Ascending aorta (tissue), 2 donors: ENCODE measurements at places on chromosomes 1 and 21.

DNA sequence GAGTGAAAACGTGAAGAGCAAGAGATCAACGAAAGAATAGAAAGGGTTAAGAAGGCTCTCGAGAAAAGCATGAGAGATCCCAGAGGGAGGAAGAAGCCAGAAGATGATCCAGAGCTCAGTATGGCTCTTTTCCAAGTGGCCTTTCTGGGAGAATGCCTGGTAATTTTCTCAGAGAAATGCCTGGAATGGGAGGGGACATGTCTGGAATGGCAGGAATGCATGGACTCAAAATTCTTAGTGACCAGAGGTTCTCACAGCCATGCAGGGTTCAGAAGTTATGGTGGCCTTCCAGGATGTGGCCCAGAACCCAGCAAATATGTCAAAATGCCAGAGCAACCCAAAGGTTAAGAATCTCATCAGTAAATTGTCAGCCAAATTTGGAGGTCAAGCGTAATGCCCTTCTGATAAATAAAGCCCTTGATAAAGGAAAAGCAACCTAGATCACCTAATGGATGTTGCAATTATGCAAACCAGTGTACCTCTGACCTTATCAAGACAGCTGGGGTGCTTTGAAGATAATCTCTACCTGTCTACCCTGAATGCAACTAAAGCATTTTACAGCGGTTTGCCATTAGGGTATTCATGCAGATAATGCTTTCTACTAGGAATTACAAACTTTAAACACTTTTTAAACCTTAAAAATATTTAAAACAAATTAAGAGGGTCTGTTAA lies 53.1 kb downstream of the NBPF6 start:
- DNase-seq = no peak
- H3K4me1 ChIP-seq = no peaks in the 10 kb centered on the region
- no peaks in the 10 kb centered on the region for H3K36me3 ChIP-seq
- no peaks in the 10 kb centered on the region for H3K27me3 ChIP-seq

DNA sequence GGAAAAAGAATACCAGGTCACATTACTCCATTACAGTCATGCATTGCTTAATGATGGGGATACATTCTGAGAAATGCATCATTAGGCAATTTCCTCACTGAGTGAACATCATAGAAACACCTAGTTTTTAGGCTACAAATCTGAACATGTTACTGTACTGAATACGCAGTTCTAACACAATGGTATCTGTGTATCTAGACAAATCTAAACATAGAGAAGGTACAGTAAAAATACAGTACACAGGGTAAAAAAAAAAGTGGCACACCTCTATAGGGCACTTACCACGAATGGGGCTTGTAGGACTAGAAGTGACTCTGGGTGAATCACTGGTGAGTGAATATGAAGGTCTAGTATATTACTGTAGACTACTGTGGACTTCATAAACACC lies 115.7 kb downstream of the AKT3 start:
- no peaks in the 10 kb centered on the region for H3K36me3 ChIP-seq
- no peaks in the 10 kb centered on the region for H3K27me3 ChIP-seq
- no peak overlapping the region for H3K4me3 ChIP-seq
- H3K4me1 ChIP-seq = peaks cover 9% of the 10 kb centered on the region
- DNase-seq = no peak

DNA sequence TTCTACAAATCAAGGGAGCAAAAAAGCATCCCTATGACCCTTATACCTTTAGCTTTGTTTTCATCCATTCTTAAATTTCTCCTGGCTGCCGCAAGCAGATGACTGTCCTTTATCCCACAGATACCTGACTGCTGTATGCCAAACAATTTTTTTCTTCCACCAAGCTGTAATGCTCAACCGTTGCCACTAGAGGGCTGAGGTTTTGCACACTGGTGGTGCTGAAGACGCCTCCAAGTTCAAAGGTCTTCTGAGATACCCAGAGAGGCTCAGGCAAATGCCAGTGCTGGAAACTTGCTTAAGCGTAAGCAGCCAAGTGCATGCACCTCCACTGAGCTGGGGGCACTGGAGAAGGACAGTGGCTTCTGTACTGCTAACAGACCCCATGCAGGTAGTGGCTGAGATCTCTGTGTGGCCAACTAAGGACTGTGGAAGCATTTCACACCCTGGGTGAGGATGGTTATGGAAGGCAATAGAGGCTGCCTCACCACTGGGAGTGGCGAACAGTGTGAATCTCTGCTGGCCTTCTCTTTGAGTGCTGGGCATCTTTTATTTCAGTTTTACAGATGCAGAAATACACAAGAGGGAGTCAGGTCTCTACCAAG lies 28.5 kb downstream of the CNIH3 start:
- no peaks in the 10 kb centered on the region for H3K36me3 ChIP-seq
- H3K27ac ChIP-seq = no peak overlapping the region
- no peak overlapping the region for H3K4me3 ChIP-seq

DNA sequence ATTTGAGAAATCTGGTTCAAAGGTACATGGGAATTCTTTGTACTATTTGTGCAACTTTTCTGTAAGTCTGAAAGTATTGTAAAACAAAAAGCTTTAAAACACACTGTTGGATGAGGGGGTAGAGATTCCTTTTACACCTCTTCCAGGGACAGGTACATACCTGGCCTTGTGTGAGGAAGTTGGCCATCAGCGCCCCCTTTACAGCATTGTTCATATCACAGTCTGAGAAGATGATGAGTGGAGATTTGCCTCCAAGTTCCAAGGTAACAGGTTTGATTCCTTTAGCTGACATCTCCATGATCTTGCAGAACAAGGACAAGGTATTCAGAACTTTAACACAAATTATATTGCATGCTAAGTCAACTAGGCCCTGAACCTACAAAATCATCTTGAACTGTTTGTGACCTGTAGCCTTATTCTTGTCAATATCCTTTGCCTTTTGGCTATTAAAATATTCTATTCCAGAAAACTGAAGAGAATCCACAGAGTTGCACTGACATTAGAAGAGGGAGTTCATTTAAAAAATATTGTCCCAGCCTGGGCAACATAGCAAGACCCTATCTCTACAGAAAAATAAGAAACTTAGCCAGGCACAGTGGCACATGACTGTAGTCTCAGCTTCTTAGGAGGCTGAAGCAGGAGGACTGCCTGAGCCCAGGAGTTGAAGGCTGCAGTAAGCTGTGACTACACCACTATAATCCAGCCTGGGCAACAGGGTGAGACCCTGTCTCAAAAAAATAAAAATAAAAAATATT lies 18.9 kb downstream of the ALDH9A1 start:
- DNase-seq = no peak
- no peaks in the 10 kb centered on the region for H3K4me1 ChIP-seq
- no peak overlapping the region for H3K4me3 ChIP-seq
- no peaks in the 10 kb centered on the region for H3K27me3 ChIP-seq

- no peak for DNase-seq
- no peaks in the 10 kb centered on the region for H3K4me1 ChIP-seq
- no peaks in the 10 kb centered on the region for H3K36me3 ChIP-seq
Observed at GRCh38 chr1:210217482-210217881, 15.1 kb upstream of the SERTAD4 start.

- no peaks in the 10 kb centered on the region for H3K36me3 ChIP-seq
- no peaks in the 10 kb centered on the region for H3K27me3 ChIP-seq
- peaks cover 10% of the 10 kb centered on the region for H3K4me1 ChIP-seq
- no peak overlapping the region for H3K4me3 ChIP-seq
Observed at GRCh38 chr1:186535388-186536133, 74.6 kb upstream of the PDC start.

DNA sequence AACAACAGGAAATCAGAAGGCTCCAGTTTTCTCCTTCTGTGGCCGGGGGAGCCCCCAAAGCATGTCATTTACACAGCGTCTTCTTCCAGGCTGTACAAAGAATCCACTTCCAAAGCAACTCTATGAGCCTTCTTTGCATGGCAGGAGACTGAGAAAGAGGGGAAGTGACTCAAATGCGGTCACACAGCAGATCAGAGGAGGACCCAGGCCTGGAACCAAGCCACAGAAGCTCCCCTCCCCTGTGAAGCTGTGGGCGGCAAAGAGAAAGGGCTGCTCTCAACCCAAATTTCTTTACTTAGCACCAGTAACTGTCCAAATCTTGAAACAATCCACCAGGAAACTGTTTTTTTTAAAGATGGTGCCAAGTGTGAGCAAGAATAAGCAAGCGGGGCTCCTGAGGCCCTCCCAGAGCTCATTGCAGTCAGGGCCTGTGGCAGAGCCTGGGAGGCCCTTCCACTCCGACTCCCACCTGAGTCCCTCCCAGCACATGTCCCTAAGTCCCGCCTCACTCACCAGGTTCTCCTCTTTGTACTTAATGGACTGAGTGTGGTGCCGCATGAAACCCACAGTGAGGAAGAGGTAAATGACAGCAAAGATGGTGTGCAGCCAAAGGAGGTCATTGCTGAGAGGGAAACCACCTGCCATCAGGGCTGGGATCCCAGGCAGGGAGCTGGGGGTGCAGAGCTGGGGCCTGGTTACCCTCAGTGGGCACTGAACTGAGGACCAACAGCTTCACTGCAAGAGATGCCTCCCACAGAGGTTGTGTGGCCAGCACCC lies 15.9 kb downstream of the TMEM63A start:
- DNase-seq = no peak
- peak overlapping the region; percentile 39 for H3K27ac ChIP-seq
- no peak overlapping the region for H3K4me3 ChIP-seq
- H3K36me3 ChIP-seq = peaks cover 53% of the 10 kb centered on the region
- H3K4me1 ChIP-seq = no peaks in the 10 kb centered on the region

- no peaks in the 10 kb centered on the region for H3K4me1 ChIP-seq
- H3K27me3 ChIP-seq = no peaks in the 10 kb centered on the region
- H3K36me3 ChIP-seq = no peaks in the 10 kb centered on the region
- H3K4me3 ChIP-seq = no peak overlapping the region
Observed at GRCh38 chr1:152148981-152149380, 10.0 kb downstream of the RPTN start.

DNA sequence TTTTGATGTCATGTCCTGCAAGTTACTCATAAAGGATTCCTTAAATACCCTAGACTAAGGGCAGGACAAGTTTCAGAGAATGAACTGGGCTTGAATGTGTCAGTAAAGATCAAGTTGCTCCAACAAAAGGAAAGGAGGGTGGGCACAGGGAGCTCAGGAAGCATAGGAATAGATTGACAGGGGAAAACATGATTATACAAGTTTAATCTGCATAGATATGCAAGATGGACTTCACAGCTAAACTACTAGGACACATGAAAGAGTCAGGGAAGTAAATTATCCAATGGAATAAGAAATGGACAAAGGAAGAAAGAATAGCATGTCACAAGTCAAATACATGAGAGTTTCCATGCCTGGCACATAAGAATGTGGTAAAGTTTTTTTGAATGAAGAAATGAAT lies 203.9 kb upstream of the SAMSN1 start:
- no peak overlapping the region for H3K27ac ChIP-seq
- H3K4me3 ChIP-seq = no peak overlapping the region
- H3K36me3 ChIP-seq = no peaks in the 10 kb centered on the region
- no peak for DNase-seq
- H3K27me3 ChIP-seq = no peaks in the 10 kb centered on the region
- H3K4me1 ChIP-seq = no peaks in the 10 kb centered on the region

GRCh38 chr1:39569034-39569433 lies 7.6 kb downstream of the PABPC4 start:
- H3K36me3 ChIP-seq = peaks cover 86% of the 10 kb centered on the region
- no peak for DNase-seq
- H3K4me3 ChIP-seq = no peak overlapping the region
- H3K4me1 ChIP-seq = no peaks in the 10 kb centered on the region

- no peaks in the 10 kb centered on the region for H3K27me3 ChIP-seq
- no peak for DNase-seq
- H3K4me3 ChIP-seq = peak overlapping the region; percentile 11
Observed at GRCh38 chr1:162033428-162033827, 9.8 kb upstream of the OLFML2B start.

- peaks cover 23% of the 10 kb centered on the region for H3K36me3 ChIP-seq
- no peak for DNase-seq
- no peak overlapping the region for H3K27ac ChIP-seq
- H3K4me1 ChIP-seq = no peaks in the 10 kb centered on the region
- no peaks in the 10 kb centered on the region for H3K27me3 ChIP-seq
Observed at GRCh38 chr1:244406337-244406736, 45.4 kb downstream of the ADSS2 start.

DNA sequence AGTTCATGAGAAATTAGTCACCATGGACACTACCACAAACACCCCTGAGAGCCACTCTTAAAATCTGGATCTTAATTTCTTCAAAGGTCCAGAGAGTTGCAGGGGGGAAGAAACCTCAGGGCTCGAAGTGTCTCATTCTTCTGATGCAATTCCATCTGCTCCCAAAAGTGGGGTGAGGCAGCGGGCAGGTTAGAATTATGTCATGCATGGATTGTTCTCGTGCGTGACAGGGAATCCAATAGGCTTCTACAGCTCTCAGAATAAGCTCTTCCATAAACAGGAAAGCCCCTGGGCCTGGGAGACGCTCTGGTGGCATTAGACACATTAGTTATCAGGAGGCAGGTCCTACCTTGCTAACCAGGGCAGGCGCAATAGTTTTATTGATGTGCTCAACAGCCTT lies 8.4 kb downstream of the ENO1 start:
- no peak overlapping the region for H3K27ac ChIP-seq
- H3K4me3 ChIP-seq = no peak overlapping the region
- DNase-seq = no peak
- peaks cover 22% of the 10 kb centered on the region for H3K4me1 ChIP-seq
- peaks cover 79% of the 10 kb centered on the region for H3K36me3 ChIP-seq

DNA sequence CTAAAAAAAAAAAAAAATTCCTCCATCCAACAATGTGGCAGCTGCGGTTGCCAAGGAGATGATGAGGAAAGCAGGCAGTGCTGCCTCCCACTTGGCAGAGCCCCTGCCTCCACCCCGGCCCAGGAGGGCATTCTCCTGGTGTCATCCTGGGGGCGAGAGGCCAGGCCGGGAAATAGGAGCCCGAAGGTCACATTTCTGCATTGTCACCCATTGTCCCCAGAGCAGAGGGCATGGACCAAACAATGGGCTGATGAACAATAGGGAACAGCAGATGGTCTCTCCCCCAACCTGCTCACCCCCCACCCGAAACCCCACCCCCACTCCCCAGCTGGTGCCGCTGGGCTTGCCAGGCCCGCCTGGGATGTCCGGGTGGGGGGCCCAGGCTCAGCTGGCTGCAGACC lies 37.3 kb downstream of the CAMK2N1 start:
- H3K27ac ChIP-seq = no peak overlapping the region
- H3K4me1 ChIP-seq = no peaks in the 10 kb centered on the region

- no peaks in the 10 kb centered on the region for H3K36me3 ChIP-seq
- no peaks in the 10 kb centered on the region for H3K27me3 ChIP-seq
- no peaks in the 10 kb centered on the region for H3K4me1 ChIP-seq
- peak; percentile 58 for DNase-seq
- no peak overlapping the region for H3K4me3 ChIP-seq
Observed at GRCh38 chr1:154749078-154749760, 120.9 kb downstream of the KCNN3 start.
